ENCODE measurements at places on chromosomes 13 and 19.

DNA sequence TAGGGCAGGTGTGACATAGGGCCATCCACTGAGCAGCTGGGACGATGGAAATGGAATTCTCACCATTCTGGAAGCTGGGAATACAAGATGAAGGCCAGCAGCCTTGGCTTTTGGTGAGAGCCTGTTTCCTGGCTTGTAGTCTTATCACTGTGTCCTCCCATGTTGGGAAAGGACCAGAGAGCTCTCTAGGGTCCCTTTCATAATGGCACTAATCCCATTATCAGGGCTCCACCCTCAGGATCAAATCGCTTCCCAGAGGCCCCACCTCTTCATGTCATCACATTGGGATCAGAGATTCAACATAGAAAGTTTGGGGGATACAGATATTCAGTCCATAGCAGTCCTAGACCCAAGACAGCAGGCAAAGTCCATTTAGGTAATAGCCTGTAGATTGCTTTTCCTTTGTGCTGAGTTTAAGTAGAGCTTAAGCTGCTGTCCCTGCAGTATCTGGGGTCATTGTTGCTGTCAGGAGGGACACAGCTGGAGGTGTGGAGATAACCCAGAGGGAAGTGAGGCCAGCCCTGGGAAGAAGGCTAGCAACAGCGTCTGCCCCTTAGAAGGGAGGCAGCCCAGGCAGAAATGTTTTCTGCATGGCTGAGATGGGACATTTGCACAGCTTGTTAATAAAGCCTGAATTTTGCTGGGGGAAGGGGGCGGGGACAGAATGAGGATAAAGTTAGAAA lies 136.5 kb upstream of the GPR12 start:
- no peak for DNase-seq

- no peak for DNase-seq
Observed at GRCh38 chr19:48571378-48572162, 19.6 kb downstream of the SULT2B1 start.

DNA sequence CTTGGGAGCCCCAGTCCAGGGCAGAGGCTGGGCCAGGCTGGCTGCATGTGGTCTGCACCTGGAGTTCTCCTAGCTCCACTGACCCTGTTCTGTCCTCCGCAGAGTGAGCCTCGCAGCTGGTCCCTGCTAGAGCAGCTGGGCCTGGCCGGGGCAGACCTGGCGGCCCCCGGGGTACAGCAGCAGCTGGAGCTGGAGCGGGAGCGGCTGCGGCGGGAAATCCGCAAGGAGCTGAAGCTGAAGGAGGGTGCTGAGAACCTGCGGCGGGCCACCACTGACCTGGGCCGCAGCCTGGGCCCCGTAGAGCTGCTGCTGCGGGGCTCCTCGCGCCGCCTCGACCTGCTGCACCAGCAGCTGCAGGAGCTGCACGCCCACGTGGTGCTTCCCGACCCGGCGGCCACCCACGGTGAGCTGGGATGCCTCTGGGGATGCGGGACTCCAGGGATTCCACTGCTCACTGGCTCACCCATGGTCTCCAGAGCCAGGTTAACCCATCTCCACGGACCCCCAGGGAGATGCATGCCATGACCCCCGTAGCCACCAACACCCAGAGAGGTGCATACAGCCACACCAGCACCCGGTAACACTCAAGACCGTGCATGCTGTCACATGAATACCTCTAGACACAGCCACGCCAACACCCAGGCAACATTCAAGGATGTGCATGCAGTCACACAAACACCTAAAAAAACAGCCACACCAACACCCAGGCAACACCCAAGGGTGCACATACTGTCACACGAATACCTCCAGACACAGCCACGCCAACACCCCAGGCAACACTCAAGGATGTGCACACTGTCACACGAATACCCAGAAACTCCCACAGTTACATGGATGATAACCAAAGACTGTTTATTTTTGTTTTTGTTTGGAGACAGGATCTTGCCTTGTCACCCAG lies 8.2 kb downstream of the PKN1 start:
- no peak for DNase-seq

DNA sequence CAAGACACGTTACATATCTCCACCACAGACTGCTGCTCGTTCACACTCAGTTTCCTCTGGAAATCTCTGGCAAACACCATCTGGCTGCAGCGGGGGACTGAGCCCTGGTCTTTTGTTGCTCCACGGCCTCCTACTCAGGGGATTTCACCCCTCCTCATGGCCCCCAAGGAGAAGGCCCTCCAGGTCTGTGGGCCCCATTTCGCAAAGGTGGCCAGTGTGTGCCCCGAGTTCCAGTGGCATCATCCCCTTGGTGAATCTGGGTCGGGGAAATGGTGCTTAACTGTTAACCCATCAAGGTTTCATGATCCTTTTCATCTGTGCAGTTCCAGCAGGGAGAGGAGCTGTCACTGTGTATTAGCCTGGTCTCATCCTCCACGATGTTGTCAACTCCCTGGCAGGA lies 235.4 kb upstream of the MAB21L1 start:
- no peak for DNase-seq

- DNase-seq = no peak
Observed at GRCh38 chr19:38932425-38933179, 1.9 kb downstream of the MRPS12 start.

GRCh38 chr13:53041968-53042516 lies 13.4 kb downstream of the OLFM4 start:
- DNase-seq = no peak

- DNase-seq = peak; percentile 74
Observed at GRCh38 chr13:24995225-24995804, 100.6 kb upstream of the PABPC3 start.

- DNase-seq = peak; percentile 88
Observed at GRCh38 chr13:24671386-24672113, 8.7 kb upstream of the ATP12A start.

GRCh38 chr13:28067491-28067890 lies 32.9 kb downstream of the FLT3 start:
- no peak for DNase-seq

DNA sequence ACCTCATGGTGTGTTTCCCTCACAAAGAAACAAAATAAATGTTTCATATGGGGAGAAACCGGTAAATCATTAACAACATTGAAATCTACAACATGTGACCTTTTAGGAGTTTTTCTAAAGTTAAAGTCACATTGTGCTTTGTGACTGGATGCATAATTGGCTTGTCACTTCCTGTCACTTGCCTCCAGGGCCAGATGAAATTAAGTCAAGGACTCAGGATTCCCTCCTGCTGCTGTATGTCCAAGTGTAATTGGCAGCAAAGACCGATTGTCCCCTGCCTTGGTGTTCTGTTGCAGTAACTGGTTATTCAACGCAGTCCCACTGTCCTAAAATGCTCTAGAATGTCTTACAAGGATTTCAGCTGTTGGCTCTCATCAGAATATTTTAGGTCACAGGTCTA lies 448.2 kb downstream of the LIG4 start:
- DNase-seq = no peak

GRCh38 chr19:43606569-43607229 lies 5.2 kb upstream of the SRRM5 start:
- no peak for DNase-seq

DNA sequence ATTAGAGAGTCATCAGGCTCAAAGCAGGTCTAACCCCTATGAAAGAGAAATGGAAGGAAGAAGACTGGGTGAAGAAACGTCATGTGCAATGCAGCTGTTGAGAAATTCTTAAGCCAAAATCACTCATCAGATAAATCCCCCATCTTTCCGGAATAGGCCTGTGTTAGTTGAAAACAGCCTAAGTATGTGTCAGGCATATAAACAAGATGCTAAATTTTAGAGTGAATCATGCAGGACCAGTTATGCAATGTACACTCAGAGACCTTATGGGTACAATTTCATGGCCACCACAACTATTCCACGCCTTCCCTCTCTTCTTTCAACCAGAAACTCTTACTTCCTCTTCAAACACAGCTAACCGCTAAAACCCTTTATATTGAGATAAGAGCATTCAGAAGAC lies 717.7 kb upstream of the ATXN8OS start:
- no peak for DNase-seq

GRCh38 chr13:35599384-35599783 lies 122.9 kb upstream of the MAB21L1 start:
- no peak for DNase-seq

GRCh38 chr19:6278740-6279619 lies 795 bp downstream of the MLLT1 start:
- DNase-seq = no peak

GRCh38 chr19:55580628-55581144 lies at the start of gene ZNF579:
TSS of gene ZNF579 (minus strand) at chr19:55580848. CDS start at chr19:55579639, 1,209 bp downstream.
- DNase-seq = peak; percentile 70

DNA sequence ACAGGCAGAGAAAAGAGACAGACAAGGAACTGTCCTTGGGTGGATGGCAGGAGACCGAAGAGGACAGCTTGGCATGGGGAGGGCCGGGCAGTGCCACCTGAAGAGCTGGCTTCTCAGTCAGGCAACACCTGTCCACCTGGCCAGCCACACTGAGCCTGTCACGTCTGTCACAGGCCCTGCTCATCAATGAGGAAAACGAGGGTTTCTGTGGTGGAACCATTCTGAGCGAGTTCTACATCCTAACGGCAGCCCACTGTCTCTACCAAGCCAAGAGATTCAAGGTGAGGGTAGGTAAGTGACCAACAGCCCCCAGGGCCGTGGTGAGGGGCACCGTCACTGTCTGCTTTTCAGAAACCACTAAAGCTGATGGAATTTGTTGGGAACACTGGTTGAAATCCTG lies 11.2 kb upstream of the PROZ start:
- no peak for DNase-seq

DNA sequence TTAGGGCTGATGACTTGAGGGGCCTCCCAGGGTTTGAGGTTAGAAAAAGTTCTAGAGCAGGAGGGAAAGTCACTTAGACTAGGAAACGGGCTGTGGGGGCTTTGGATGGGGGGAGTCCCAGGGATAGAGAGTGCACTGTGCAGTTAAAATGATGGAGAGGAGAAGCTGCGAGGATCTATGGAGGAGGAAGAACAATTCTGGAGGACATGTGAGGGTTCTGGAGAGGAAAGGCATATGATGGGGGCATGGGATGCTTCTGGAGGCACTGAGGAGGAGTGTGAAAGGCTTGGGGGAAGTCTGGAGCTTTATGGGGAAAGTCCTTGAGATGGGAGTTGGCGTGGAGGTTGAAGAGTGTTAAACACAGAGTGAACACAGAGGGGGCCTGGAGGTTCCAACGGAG lies 2.2 kb downstream of the KCNC3 start:
- no peak for DNase-seq

DNA sequence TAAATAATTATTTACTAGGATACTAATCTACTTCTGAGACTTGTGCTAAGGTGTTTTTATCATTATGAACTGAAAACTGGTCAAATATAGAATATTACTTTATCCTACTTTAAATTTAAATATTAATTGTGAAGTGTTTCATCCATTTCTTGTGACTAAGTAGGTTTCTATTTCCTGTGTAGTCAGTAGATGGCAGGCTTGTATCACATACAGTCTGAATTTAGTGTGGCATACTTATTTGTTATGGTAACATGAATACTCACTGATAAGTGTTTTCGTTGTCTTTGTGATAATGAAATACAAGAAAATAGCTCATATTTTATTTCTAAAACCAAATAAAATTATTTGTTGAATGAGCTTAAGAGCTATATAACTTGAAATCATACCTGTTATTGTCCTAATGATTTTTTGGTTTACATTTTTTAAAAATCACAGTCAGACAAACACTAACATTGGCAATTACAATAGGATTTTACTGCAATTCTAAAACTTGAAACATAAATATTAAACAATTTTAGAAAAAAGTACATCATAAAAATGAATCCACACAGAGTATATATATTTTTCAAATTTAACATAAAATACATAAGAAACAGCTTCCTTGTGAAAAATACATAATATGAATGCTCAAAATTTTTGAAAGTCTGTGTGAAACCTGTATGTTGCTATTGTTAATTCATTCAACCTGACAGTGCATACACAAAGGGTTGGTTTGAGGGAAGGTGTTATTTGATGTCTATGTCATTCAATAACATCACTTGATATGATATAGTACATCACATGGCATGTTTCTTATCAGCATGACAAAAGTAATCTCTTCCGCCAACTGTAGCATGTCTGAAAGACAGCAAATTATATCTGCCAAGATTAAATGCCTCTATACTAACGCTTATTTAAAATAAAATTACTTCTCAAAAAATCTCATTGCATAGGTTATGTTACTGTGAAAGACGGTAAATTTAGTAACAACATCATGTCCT lies 904.8 kb upstream of the PCDH20 start:
- DNase-seq = peak; percentile 3

DNA sequence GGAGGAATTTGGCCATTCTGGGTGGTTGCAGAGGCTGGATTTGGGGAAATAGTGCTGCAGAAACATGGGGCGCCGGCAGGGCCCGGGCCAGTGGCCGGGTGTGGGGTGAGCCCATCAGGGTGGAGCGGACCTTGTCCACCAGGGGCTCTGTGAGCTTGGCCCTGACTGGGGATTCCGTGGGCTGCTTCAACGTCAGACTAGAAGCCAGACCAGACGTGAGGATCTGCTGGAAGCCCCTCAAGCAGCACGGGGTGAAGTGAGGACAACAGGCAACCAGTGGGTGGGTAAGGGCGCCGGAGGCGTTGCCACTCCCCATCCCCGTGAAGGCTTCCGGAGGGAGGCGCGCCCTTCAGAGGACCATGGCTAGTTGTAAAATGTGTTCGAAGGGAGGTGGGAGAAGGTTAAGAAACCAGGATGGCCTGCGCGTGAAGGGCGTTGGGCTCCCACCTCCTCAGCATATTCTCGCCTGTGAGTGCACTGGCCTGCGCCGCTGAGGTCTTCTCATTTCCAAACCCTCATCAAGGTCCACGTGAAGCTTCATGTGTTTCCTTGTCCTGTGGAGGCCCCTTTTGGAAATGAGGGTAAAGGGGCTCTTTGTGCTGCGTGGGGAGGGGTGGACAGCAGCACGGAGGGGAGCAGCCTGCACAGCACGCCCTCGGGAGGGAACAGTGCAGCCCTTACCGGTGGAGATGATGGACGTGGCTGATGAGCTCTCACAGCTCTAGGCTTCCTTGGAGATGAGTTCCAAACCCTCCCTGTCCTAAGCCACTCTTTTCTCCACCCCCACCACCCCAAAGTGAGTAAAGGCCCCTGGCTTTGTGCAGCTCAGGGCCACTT lies 8.3 kb downstream of the TEX29 start:
- DNase-seq = no peak

DNA sequence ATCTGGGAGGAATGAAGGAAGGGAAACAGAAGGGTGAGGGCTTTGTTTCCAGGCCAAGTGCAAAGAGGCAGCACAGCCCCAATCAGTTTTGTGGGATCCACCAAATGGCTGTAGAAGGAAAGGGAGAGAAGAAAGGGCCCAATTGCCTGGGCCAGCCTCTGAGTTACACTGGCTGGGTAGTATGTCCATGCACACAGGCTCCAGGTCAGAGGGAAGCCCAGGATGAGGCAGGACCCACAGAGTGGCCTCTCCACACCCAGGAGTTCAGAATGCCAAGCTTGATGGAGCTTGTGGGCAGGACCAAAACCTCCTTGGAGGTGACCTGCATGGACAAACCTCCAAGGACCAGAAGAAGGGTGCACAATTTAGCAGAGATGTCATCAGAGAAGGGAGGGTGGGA lies 178.2 kb upstream of the TSHZ3 start:
- DNase-seq = no peak

DNA sequence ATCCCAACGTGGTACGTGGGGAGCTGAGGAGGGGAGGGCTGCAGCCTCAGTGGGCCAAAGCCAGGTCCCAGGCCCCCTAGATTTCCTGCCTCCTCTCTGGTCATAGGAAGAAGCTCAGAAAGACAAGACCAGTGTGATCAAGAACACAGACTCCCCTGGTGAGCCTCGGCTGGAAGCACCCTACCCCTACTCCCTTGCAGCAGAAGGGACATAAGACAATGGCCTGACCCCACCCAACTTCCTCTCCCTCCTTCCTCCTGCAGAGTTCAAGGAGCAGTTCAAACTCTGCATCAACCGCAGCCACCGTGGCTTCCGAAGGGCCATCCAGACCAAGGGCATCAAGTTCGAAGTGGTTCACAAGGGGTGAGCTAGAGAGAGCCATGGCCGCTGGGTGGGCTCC lies 11.5 kb downstream of the PODNL1 start:
- no peak for DNase-seq

GRCh38 chr13:113443991-113444390 lies 9.3 kb downstream of the ADPRHL1 start:
- no peak for DNase-seq

Data from kidney glomerular epithelial cell (primary cell).